Osteocyte (in vitro differentiated cells): ENCODE measurements at places on chromosomes 6 and 20. TPM values are rescaled to one million over a fixed set of nuclear protein-coding genes. Genes with fewer than 3 reads are reported as not detected.

The POPDC3 gene
- 1.6 and 2.1 TPM in 2 replicates for total RNA-seq

The PRSS35 gene
- total RNA-seq = 24.5 and 26.5 TPM in 2 replicates

The SLC32A1 gene
- total RNA-seq = not detected in 2 replicates

The OR12D3 gene
- total RNA-seq = not detected in 2 replicates

The SMLR1 gene
- not detected in 2 replicates for total RNA-seq

GRCh38 chr6:155177363-155177961 lies 86.4 kb upstream of the CLDN20 start:
- DNase-seq = no peak

GRCh38 chr6:48037946-48038345 lies 73.1 kb downstream of the PTCHD4 start:
- DNase-seq = no peak

- DNase-seq = no peak
Observed at GRCh38 chr20:35661908-35662307, 2.8 kb downstream of the CPNE1 start.

DNA sequence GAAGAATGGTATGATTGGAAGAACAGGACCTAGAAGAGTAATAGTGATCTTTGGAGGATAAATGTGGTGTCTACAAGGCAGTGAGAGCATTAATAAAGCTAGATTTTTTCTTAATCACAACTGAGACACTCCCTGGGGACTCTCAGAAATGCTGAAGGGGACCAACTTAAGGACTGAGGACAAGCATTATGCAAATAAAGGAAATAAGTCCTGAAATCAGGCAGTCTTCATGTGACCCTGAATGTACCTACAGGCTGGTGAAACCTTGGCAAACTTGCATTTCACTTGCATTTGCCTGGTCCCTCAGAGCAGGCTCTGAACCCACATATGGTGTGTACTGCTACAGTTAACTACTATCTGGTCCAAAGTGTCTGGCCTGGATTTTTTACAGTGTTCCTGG lies 19.3 kb upstream of the TTK start:
- no peak for DNase-seq

DNA sequence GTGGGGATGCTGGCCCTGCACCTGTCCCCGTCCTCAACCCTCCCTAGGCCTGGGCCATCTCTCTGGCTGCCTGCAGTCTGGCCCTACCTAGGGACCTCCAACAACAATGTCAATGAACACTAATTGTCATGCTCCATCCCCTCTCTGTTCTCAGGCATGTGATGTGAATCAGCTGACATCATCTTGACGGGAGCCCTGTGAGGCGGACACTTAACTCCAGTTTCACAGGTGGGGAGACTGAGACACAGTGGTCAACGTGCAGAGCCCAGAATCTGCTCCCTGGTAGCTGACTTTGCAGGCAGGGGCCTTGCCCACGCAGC lies 762 bp upstream of the TCEA2 start:
- no peak for DNase-seq

- no peak for DNase-seq
Observed at GRCh38 chr6:52209770-52210169, 23.6 kb downstream of the IL17A start.

- DNase-seq = no peak
Observed at GRCh38 chr20:52926505-52926904, 45.7 kb upstream of the TSHZ2 start.

DNA sequence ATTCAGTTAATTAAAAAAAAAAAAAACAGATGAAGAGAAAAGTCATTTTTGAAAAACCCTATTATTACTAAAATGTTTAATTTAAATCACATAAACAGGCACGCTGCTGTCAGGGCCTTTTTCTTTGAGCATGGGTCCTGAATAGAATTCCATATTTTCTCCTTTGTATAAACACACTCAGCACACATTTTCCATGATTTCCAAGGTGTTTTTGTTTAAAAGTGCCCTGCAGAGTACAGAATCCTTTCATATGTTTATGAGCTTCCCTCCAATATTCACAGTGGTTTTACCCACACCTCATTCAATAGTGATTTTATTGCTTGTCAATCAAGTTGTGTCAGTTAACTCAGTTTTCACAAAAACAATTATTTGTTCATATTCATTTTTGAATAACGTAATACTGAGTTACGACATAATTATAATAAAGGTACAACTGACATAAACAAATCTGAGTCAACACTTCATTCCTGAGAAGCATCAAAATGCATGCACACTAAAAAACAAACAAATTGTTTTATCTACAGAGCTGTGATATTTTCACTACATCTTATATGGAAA lies 15.2 kb downstream of the SLC35B3 start:
- no peak for DNase-seq

DNA sequence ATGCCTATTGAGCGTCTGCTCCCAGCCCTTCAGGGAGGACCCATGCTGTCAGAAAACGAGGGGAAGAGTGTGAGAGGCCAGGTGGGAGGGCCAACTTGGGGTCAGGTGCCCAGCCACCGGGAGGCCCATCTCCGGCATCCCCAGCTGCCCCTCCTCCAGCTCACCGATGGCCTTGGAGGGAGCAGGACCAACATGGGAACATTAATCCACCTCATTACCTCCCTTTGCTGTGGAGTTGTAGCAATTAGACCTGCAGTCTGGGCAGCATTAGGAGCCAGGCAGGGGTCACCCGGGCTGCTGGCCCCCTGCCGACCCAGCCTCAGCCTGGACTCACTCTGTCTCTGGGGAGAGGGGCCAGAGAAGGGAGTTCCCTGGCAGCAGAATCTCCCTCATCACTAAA lies 25.1 kb downstream of the DLGAP4 start:
- DNase-seq = no peak

DNA sequence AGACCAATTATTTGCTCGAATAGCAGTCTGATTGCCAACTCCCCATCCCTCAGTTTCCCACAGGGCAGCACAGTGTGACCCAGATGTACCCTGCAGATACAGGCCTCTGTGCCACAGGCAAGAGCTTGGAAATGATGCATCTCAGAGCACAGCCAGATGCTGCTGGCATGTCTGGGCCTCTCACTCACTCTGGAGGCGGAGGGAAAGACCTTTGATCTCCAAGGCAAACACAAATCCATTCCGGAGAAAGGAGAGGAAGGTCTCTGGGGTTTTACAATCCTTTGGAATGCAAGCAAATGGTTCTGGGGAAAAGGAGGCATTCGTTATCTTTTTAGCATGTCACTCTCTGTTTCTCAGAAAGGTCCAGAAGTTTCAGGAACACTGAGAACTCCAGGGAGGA lies 74.2 kb downstream of the RIOK1 start:
- no peak for DNase-seq

DNA sequence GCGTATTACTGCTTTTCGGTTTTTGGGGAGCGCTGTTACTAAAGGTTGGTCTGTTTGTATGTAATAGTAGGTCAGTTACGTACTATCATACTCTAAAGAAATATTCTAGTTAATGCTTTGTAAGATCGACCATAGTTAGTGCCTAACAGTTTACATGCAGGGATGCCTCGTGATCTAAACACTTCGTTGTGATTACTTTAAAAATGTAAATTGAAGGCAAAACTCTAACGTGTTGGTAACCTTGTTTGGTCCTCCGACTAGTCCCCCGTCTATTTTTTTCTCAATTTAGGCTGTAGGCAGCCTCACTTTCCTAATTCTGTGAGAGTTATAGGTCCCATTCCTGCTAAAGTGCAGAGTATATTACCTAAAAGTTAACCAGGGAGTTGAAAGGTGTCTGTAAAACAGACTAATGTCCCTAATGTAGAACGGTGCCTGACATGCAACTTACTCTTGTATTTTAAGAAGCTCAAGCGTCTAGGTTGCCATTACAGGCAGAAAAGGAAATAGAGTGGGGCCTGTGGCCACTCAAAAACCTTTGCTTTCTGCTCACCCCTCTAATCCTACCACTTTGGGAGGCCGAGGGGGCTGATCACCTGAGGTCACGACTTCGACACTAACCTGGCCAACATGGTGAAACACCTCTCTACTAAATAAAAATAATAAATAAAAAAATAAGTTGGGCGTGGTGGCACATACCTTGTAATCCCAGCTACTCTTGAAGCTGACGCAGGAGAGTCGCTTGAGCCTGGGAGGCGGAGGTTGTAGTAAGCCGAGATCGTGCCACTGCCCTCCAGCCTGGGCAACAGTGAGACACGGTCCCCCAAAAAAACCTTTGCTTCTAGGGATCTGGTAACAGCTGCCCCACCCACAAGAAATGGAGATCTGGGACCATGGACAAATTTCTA lies 37.8 kb downstream of the HFE start:
- no peak for DNase-seq

DNA sequence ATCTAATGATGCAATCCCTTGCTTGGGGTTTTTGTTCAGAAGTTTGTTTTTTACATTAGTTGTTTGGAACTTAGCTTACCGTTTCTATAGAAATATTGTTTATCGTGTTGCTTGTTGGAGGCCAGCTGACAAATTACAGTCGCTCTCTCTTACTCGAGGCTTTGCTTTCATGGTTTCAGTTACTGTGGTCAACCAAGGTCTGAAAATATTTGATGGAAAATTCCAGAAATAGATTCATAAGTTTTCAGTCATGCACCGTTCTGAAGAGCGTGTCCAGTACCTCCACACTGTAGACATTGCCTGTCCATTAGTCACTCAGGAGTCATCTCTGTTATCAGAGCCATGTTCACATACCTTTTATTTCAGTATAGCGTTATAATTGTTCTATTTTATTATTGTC lies 47.9 kb downstream of the DEK start:
- no peak for DNase-seq

- no peak for DNase-seq
Observed at GRCh38 chr6:70315079-70315751, 12.3 kb upstream of the COL9A1 start.

- no peak for DNase-seq
Observed at GRCh38 chr20:57407541-57407956, 16.4 kb downstream of the RBM38 start.

- DNase-seq = no peak
Observed at GRCh38 chr6:20647585-20647984, 113.3 kb downstream of the CDKAL1 start.

GRCh38 chr6:97805596-97805995 lies 522.6 kb upstream of the MMS22L start:
- no peak for DNase-seq

DNA sequence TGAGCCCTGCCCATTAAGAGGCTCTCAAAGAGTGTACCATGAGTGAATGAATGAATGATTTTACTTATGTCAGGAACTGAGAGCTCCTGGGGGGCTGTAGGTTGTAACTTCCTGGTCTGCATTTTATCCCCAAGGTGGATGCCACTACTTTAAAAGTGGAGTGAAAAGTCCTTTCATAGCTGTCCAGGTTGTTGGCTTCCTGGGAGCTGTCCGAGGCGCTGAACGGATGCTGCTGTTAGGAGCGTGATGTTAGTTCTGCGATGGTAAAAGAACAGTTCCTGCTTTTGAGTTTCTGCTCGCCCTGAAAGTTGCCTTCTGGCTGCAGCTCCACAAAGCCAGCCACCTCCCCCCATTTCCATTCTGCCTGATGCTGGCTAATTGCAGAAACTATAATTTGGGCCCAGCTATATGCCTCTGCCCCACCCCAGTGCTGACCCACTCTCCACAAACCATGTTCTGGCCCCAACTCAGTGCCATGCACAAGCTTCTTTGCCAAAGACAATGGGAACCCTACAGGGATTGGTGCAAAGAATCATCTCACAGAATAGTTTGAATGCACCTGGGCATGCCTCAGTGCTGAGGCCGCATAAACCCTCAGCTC lies 330.9 kb upstream of the CDH4 start:
- no peak for DNase-seq

- DNase-seq = no peak
Observed at GRCh38 chr6:96104910-96105309, 89.1 kb downstream of the FUT9 start.

- DNase-seq = no peak
Observed at GRCh38 chr6:15305909-15306308, 60.0 kb downstream of the JARID2 start.

DNA sequence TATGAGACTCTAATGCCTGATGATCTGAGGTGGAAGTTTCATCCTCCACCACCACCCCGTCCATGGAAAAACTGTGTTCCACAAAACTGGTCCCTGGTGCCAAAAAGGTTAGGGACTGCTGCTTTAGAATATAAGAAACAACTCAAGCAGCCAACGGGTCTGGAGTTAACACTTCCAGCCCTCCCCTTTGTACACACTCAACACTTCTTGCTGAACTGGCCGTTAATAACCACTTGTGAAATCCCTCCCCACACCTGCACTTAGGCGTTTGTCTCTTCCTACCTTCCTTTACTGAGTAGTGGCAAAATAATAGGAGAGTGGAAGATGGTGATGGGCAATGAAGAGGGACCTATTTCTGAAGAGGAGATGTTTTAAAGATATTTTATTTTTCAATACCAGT lies 10.5 kb downstream of the SAYSD1 start:
- no peak for DNase-seq

DNA sequence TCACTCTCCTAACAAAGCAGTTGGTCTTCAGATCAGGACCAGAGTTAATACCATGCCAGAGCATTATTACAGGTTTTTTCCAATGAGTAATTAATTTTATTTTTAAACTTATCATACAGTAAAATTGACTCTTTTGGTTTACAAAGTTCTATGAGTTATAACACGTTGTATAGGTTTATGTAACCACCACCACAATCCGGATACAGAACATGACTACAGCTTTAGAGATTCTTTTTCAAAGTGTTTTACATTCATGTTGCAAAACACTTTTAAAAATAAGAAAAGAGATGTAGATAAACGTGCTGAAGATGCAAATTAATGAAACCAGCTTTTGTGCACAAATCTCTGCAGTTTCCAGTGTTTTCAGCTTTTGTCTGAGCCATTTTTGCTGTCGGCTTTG lies 1.5 kb upstream of the TPBG start:
- DNase-seq = no peak

- no peak for DNase-seq
Observed at GRCh38 chr6:163406366-163406765, 8.2 kb upstream of the QKI start.

DNA sequence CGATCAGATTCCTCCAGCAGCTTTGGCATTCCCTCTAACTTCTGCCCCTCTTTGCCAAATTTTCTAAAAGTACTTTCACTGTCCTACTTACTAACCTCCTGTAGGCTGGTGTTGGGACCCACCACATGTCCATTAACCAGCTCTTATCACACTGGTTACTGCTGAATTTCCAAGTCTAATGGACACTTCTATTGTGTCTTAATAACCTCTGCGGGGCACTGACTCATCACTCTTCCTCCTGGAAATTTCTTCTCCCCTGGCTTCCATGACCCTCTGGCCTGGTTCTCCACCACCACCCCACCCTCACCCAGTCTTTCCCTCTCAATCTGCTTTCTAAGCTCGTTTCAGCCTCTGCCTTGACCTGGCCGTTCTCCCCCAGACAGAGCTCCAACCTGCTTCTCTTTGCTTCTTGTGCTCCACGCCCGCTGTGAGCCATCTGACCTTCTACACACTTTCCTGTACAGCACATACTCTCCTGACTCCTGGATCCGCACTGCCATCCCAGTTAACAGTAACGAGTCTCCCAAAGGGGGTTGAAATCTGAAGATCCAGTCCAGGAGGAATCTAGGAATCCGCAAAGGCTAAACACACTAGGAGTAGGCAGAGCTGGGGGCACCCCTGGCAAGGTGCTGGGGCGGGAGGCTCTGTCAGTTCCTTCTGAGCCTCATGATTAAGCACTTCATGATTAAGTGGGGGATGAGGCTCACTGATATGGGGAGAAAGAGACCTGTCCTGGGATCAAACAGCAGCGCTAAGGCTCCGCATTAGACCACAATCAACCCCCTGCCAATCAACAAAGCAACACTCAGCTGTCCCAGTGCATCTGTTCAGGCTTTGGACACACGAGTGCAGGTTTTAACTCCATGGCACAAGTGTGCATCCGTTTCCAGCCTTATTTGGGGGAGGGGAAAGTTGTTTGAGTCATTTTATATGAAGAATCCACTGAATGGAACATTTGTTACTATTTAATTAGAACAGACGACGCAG lies 146.3 kb downstream of the LY86 start:
- no peak for DNase-seq
